ENCODE measurements at places on chromosomes 2 and 18.

GRCh38 chr18:45837283-45838070 lies 12.0 kb downstream of the SIGLEC15 start:
- DNase-seq = no peak

- no peak for DNase-seq
These were observed 263.2 kb downstream of the EXOC6B start for GRCh38 chr2:72562451-72563153.

DNA sequence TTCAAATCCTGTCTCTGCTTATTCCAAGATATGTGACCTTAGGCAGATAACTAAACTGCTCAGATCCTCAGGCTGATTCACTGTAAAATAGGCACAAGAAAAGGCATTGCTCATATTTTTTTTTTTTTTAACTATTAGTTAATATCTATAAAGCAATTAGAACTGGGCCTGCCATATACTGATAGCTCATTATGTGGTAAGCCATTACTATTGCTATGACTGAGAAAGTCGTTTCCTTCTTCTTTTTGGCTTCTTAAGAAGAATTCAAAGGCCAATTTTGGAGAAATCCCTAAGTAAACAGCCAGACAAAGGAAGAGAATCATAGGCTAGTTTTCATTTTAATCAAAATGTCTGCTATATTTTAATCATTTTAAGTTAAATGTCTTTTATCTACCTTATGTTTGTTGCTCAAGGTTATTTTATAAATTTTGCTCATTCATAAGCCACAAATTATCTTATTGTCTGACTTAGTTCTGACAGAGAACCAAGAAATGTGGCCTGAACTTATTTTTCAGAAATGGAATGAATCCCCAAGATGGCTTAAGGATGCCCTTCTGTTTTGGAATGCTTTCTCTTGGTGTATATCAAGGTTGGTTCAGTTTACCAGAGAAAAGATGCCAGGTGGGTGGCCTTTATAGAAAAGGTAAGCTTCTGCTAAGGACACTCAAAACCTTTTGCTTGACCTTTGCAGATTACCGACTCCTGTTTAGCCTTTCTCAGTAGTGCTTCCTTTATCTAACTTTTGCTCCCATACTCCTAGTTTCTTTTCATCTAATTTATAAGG lies 21.3 kb upstream of the VRK2 start:
- DNase-seq = no peak

DNA sequence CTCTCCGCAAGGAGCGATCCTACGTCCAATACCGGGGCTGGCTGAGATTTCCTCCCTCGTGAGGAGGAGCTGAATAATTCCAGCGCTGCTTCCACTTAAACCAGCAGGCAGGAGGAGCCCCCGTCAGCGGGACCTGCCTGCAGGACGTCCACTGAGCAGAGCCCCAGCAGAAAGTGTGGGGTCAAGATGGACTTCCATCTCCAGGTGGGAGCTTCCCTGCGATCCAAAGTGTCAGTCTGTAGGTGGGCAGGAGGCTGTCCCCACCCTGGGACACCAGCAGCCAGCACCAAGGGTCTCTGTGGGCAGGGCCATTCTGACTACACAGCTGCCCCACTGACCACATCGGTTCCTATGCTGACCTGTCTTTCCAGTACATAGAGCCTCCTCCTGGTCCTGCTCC lies 462 bp upstream of the OTOS start:
- no peak for DNase-seq

- no peak for DNase-seq
These were observed 166.5 kb downstream of the RTP5 start for GRCh38 chr2:242035858-242036652.

DNA sequence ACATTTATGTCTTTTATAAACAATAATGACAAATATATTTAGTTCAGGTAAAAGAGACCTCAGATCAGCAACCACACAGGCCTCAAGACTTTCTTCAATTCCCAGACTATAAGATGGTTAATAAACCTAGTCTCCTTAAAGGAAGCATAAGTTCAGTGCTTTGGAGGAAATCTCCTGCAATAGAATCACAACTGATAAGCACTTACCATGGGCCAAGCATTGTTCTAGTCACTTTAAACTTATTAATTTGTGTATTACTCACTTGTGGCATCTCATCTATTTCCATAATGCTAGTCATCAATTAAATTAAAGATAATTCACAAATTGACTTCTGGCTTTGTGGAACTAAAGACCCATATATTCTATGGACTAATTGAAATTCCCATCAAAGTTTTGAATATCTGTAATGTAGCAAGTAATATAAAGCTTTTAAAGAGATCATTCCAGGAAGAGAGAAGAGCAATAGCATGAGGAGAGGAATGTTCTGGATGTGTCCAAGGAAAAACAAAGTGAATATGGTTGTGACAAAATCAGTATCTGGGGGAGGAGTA lies 42.2 kb downstream of the COL3A1 start:
- DNase-seq = no peak

- DNase-seq = no peak
These were observed 632.4 kb downstream of the NYAP2 start for GRCh38 chr2:226031647-226032501.

DNA sequence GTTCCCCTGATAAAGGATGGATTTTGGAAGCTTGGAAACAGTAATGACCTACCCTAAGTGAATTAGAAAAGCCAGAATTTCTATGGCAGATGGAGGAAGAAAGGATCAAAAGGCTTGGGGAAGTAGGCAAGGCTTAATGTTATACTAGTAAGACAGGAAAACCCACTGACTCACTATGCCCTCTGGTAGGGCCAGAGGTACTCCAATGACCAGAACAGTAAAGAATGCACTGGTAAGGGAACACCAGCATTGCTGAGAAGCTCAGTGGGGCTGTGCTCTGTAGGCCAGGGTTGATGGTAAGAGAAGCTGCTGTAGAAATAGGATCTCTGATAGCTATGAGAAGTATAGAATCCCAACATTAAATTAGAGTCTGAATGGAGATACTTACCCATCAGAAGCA lies 126.4 kb downstream of the GFPT1 start:
- no peak for DNase-seq

DNA sequence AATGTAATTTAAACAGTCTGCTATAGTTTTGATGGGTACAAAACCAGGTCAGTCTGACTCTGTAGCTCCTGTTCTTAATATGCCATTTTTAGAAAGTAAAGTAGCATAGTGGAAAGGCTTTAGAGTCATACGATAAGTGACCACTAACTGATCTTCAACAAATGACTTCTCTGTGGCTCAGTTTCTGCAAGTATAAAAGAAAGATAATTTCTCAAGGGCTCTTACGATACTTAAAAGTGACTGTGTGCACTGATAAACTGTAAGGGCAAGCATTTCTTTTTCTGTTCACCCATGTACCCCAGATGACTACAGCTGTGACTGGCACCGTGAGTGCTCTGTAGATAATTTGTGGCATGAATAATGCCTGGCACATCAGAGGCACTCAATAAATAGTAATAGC lies 178.7 kb downstream of the LCLAT1 start:
- DNase-seq = no peak

GRCh38 chr18:77111951-77112746 lies 20.4 kb downstream of the MBP start:
- no peak for DNase-seq

DNA sequence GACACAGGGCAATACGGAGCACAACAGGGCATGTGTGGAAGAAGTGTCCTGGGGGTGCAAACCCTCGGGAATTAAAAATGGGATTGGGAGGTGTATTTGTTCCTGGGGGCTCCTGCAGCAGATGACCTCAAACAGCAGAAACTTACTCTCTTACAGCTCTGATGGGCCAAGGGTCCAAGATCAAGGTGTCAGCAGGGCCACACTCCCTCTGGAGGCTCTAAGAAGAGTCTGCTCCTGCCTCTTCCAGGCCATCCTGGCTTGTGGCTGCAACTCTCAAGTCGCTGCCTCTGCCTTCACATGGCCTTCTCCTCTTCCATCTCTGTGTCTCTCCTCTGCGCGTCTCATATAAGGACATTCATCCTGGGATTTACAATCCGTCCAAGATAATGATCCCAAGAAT lies 12.4 kb upstream of the SPATA3 start:
- DNase-seq = no peak

DNA sequence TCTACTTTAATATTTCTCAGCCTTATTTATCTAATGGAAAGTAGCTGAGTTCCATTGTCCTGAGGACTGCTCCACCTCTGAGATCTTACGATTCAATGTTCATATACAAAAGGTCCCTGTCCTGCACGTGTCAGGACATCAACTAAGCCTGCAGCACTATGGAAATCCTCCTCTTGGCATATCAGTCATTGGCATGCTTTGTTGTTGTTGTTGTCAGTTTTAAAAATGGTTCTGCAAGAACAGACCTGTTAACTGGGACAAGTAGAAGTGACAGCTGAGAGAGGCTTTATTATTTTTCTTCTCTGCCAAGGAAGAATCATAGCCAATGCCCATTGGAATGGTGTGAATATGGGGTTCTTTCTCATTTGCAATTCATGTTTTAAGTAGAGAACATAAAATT lies 450.1 kb upstream of the PKDCC start:
- no peak for DNase-seq

DNA sequence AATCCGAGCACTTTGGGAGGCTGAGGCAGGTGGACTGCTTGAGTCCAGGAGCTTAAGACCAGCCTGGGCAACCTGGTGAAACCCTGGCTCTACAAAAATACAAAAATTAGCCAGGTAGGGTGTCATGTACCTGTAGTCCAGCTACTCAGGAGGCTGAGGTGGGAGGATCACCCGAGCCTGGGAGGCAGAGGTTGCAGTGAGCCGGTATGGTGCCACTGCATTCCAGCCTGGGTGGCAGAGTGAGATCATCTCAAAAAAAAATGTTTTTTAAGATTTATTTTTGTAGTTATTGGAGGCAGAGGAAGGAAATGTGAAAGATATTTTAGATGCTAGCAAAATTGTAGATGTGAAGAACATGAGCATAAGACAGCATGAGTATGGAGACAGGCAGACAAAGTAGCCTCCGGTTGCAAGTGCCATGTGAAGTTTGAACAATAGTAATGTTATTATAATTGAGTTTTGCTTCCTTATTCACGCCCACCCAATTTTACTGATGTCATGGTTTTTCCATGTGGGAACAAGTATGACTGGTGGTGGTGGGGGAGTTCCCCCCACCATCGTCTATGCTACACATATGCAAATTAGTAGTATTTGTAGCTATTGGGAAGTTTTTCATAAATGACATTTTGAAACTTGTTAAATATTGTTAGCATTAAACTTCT lies 18.0 kb downstream of the REL start:
- DNase-seq = no peak

DNA sequence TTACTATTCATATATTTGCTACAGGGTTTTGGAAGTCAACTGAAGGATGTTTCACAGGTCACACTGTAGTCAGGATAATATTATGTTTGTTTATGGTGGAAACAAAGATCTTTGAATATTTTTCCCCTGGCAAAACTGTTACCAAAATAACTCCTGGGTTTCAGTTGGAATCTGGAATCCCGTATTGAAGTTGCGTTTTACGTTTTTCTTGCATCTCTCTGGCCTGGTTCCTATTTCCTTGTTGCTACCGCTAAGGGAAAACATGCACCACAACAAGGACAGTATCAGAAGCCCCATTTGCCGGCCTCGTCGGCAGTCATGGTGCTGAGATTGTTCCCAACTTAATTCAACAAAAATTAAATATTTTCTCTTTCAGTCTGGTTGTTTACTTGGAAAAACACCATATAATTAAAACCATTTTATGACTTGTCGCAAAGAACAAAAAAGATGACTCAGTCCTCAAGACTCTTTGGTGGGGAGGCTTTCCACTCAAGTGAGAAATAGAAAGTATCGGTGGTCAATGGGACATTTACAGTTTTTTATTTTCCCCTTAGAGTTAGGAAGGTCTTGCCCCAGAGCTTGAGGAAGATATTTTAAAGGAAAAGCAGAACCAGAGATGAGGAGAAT lies 42.3 kb downstream of the EN1 start:
- no peak for DNase-seq

DNA sequence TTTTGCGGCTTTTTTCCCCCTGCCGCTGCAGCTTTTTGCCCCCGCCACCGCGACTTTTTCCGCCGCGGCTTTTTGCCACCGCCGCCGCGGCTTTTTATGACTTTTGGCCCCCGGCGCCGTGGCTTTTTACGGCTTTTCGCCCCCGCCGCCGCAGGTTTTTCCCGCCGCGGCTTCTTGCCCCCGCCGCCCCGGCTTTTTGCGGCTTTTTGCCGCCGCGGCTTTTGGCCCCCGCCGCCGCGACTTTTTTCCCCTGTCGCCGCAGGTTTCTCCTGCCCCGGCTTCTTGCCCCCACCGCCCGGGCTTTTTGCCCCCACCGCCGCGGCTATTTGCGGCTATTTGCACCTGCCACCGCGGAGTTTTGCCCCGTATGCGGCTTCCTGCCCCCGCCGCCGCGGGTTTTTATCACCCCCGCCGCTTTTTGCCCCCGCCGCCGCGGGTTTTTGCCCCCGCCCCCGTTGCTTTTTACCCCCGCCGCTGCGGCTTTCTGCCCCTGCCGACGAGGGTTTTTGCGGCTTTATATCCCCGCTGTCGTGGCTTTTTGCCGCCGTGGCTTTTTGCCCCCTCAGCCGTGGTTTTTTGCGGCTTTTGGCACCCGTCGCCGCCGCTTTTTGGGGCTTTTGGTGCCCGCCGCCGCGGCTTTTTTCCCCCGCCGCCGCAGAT lies 2750.9 kb downstream of the RPIA start:
- DNase-seq = no peak

- no peak for DNase-seq
These were observed 17.0 kb downstream of the TNFAIP6 start for GRCh38 chr2:151374436-151374835.

DNA sequence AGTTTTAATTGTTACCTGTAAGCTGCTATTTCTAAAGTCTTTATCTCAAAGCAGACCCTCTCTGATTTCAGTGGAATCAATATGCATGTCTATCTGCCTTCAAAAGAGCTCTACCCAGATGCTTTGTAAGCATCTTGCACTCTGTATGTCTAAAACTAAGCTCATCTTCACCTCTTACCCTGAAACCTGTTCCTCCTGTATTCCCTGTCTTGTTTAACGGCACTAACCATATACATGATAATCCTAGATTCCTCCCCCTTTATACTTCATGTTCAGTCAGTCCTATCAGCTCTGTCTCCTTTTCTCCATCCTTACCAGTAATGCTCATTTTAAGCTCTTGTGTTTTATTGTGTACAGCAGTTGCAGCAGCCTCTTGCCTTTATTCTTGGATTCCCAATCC lies 12.8 kb downstream of the ZC3H15 start:
- DNase-seq = no peak

DNA sequence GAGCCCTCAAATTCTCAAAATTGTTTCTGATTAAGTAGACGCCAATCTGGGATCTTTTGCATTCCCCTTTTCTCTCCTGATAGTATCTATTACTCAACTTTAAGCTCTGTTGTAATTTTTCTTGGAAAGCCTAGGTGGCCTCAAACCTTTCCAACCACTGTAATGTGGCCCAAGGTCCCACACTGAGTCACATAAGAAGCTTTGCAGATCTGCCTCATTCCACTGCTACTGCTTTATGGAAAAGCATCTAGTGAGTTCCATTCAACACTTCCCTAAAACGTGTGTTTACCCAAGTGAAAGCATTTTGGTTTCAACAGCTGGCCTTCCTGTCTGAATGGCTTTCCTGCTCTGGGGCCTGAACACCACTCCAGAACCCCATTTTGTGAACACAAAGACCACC lies 493.6 kb upstream of the SPHKAP start:
- DNase-seq = no peak
